ENCODE measurements at places on chromosomes 4 and X.

DNA sequence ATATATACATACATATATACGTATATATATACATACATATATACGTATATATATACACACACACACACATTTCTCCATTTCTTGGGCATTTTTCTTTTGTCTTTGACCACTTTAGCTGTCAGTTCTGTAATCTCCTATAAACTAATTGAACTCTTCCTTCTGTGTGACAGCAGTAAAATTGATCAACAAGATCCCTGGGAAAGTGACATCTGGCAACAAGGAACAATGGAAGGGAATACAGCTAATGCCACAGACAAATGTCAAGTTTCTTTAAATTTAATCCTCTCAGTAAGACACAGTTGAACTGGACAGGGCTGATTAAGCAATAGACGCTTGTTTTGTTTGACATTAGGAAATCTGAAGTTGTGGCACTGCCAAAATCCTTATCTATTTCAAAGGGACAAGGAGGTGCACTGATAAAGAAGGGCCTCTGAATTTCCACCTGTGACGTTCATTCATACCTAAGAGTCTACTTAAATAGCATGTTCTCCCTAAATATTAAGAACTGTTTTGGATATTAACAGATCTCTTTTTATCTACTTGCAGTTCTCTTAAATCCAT lies 126.9 kb downstream of the RNF150 start:
- DNase-seq, result no peak

- no peak for DNase-seq
These were observed 29.3 kb upstream of the PTPN13 start for GRCh38 chr4:86564795-86565194.

- DNase-seq, result peak; percentile 39
These were observed 672 bp downstream of the LONRF3 start for GRCh38 chrX:118974908-118975671.

GRCh38 chrX:41946235-41946634 lies 22.9 kb upstream of the CASK start:
- DNase-seq, result no peak

DNA sequence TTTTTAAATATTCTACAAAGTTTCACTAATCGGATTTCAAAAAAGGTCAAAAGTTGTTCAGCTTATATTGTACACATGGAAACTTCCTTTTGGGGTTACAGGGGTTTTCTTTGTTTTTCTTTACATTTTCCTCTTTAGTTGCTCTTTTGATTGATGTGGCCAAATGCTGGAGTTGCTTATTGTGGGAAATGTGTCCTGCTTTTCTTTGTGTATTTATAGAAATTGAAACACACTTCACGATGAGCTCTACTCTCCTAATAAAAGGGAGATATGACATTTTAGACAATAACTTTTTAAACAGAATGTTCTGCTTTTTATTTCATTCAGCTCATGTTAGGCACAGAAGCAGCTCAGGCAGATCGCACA lies 50.7 kb upstream of the SPRY1 start:
- no peak for DNase-seq

GRCh38 chr4:173934201-173934600 lies 349.3 kb downstream of the FBXO8 start:
- no peak for DNase-seq

DNA sequence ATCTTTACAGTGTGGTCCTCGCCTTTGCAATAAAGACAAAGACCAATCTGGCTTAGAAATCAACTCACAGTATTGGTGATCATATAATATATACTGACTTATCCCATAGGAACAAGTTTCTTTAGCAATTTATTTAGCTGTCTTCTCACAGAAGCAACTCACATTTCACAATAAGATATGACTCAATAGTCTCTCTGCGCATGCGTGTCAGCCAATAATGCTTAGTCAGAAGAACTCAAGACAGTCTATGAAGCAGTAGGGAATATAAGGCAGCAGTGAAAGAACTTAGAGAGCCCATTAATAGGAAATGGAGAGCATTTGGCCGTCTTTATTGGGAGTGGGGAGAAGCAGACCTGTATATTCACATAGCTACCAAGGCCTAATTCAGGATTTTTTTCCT lies 216.7 kb downstream of the IL13RA2 start:
- no peak for DNase-seq

- no peak for DNase-seq
These were observed 182.8 kb downstream of the BANK1 start for GRCh38 chr4:101973361-101973760.

GRCh38 chr4:76752861-76753501 lies 145.0 kb downstream of the SOWAHB start:
- DNase-seq, result peak; percentile 91

GRCh38 chr4:41067369-41067768 lies 147.0 kb downstream of the APBB2 start:
- no peak for DNase-seq

DNA sequence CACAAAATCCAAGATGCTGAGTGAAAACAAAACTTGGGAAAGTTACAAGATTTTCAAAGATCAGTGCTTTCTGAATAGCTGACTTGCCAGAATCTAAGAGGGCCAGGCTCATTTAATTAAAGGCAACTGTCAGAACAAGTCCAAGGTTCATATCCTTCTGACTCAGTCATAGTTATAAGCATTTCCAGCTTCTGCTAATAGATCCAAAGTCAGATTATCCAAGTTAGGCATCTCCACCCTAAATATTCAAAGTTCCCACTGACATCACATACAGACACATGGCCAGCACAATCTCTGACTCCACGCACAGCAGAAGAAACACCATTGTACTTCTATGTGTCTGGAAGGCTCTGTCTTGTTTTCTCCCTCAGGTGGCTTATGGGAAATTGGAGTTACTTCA lies 41.8 kb downstream of the GASK1B start:
- DNase-seq, result no peak

DNA sequence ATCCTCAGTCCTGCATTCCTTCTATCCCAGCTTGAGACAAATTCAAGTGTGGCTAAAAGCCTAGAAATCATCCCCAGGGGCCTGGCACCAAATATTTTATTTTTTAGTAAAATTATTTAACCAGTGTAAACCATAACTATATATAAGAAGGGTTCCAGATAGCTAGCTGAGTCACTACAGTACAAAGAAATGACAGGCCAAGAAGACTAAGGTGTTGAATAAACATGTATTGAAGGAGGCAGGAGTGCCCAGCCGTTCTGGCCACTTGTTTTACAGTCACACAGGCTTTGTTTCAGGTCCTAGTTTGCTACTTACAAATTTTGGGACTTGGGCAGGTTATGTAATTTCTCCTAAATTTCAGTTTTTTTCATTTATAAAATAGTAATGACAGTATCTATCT lies 225.9 kb upstream of the PITX2 start:
- DNase-seq, result no peak

DNA sequence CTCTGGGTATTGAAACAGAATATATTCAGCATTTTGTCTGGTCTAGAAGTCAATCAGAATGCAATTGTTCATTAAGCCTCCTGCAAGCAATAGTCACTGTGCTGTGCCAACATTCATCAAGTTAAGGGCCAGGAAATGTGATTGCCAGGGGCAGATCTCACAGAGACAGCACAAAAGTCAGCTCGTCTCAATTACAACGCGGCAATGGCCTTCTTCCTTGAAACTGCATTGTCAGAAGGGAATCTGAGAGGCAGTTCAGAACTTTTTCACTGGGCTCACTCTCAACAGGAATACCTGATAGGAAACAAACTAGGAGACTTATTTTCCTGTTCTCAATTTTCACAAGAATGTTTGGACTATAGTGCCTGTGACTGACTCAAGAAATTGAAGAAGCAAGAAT lies 131.1 kb upstream of the NR3C2 start:
- no peak for DNase-seq

DNA sequence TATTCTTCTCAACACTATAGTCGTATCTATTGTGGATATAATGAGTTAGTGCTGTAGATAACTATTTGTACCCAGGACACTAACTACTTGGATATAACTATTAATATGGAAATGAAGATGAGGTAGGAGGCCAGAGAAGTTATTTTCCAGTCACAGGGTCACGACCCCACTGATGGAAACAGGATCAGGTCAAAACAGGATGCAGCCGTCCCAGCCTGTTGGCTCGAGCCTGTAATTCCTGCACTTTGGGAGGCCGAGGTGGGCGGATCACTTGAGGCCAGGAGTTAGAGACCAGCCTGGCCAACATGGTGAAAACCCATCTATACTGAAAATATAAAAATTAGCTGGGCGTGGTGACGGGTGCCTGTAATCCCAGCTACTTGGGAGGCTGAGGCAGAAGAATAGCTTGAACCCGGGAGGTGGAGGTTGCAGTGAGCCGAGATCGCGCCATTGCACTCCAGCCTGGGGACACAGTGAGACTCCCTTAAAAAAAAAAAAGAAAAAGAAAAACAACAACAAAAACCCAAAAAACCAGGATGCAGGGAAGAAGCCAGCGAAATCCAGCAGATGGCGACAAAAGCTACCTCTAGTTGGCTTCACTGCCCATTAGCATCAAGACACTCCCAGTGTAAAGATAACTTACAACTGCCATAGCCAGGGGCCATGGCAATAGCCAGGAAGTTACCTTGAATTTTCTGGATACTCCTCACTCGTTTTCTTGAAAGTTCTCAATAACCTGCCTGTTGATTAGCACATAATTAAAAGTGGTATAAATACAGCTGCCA lies 37.9 kb upstream of the NKAP start:
- peak; percentile 12 for DNase-seq

- no peak for DNase-seq
These were observed 49.1 kb downstream of the GALNT7 start for GRCh38 chr4:173217727-173218126.

- no peak for DNase-seq
These were observed 148.0 kb upstream of the WDFY3 start for GRCh38 chr4:85114526-85114925.

GRCh38 chrX:71492231-71493065 lies 40.5 kb upstream of the OGT start:
- peak; percentile 16 for DNase-seq

DNA sequence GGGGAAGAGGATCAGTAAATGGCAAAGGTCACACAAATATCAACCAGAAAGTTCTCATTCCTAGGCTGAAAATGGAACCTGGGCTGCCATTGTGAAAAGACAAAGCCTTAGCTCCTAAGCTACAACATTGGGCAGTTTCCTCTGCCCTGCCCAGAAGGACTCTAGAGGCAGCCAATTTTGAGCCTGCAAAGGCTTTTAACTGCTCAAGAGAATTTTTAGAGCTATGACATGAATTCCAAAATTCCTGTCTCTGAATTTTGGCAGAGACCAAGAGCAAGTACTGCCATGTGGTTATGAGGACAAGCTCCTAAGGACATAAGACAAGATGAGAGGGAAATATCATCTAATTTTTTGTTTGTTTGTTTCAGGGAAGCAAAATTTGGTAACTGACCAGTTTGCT lies 29.6 kb upstream of the IGFBP7 start:
- DNase-seq, result no peak

DNA sequence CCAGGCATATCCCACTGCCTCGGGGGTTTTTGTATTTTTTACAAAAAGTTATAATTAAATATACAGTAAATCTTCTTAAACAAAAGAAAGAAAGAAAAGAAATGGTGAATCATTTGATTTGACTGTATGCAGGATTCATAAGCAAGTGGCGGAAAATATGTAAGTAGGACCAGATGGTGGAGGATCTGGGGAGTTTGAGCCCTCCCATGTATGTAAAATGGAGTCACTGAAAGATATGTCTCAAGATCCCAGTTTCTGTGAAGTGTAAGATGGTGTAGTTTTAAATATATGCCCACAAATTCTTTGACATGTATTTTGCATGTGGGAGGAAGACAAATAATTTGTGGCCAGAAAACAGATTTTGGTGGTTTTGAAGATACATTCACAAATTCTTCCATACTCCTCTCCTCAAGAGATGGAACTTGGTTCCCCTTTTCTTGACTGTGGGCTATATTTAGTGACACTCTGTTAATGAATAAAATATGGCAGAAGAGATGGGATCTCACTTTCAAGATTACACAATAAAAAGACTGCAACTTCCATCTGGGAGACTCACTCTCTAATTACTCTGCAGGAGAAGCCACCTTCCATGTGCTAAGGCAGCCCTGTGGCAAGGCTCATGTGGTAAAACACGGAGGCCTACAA lies 133.6 kb upstream of the S100G start:
- DNase-seq, result no peak

DNA sequence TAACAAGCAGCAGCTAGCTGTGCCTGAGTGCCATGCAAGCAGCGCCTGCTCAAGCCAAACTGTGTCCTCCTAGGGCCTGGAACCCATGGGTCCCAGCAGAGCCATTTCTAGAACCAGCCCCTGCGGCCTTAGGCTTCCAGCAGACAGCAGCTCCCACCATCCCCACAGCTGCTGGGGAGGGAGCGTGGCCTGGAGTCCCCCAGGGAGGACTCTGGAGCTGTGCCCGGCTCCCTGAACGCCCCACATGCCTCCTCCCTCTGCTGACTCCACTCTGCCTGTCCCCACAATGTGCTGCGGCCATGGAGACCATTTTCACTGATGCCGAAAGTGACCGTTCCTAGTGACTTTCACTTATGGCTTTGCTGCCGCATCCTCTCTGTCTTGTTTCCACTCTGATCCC lies 45.9 kb downstream of the GAK start:
- no peak for DNase-seq

- no peak for DNase-seq
These were observed 10.8 kb downstream of the PSAPL1 start for GRCh38 chr4:7423801-7424552.

DNA sequence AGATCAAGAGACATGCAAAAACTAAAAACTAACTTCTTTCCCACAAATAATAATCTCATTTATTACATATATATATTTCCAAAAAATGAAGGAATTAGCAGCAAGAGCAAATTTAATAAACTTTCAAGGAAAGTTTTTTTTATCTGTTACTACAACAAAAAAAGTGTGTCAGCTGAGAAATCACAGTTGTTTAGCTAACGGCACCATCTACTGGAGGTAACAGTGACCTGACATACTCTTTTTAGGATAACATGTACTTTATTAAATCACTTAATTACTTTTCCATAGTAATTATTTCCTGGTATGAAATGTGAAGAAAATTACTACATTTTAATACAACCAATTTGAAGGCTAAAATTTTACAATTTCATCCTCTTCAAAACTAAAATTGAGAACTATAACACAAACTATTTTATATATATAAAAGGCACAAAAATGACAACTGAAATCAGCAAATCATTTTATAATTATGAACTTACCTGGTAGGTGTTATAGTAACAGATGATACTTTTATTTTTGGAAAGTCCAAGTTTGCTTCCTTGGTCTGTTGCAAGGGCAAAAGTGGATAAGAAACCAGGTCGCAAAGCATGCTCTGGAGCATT lies 9.1 kb downstream of the LAMTOR3 start:
- peak; percentile 24 for DNase-seq

- DNase-seq, result no peak
These were observed 87.4 kb downstream of the SMIM20 start for GRCh38 chr4:26001413-26001812.
